H1 (cell line): ENCODE measurements at places on chromosomes 6 and 20.

DNA sequence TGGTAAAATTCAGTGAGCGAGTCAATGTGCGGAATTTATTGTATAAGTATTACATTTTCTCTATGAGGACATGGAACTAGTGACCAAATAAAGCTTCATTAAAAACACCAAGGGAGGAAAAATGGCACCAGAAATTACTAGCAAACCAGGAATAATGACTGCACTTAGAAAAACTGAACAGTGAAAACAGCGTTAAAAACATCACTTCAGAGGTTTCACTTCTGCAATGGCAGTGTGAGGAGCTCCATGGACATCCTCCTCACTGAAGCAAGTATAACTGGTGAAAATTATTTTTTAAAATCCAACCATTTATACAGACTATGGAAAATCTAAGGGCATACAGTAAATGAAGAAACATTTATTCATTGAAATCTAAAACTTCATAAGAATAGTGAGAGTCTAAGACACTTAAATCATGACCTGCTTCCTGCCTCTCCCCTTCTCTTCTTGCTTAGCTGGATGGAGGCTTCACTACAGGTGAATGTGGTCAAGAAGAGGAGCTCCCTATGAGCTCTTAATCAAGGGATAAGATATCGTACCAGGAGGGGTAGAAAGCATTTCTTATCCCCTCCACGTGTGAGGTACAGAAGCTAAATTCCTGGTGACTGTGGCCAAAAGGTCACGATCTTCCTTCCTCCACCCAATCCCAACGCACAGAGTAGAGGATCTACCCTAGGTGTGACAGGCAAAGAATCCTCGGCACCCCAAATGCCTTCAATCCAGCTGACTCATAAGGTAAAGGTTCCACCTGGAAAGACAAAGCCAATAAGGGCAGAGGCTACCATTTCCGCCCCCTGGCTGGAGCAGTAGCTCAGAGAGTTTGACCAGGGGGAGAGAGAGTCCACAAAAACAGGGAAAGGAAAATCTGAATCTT lies 12.3 kb upstream of the ASF1A start:
- DNase-seq: no peak

DNA sequence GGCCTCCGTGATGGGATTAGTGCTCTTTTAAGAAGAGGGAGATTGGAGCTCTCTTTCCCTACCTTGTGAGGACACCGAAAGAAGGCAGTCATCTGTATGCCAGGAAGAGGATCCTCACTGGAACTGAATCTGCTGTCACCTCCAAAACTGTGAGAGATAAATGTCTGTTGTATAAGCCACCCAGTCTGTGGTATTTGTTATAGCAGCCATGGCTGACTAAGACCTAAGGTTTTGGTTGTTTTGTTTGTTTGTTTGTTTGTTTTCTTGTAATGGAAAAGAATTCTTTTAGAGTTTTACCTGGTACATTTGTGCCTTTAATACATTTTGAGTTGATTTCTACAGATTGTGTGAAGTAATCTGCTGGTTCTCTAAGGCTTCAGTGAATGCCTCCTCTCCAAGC lies 7.6 kb downstream of the RPP21 start:
- no peak for DNase-seq

DNA sequence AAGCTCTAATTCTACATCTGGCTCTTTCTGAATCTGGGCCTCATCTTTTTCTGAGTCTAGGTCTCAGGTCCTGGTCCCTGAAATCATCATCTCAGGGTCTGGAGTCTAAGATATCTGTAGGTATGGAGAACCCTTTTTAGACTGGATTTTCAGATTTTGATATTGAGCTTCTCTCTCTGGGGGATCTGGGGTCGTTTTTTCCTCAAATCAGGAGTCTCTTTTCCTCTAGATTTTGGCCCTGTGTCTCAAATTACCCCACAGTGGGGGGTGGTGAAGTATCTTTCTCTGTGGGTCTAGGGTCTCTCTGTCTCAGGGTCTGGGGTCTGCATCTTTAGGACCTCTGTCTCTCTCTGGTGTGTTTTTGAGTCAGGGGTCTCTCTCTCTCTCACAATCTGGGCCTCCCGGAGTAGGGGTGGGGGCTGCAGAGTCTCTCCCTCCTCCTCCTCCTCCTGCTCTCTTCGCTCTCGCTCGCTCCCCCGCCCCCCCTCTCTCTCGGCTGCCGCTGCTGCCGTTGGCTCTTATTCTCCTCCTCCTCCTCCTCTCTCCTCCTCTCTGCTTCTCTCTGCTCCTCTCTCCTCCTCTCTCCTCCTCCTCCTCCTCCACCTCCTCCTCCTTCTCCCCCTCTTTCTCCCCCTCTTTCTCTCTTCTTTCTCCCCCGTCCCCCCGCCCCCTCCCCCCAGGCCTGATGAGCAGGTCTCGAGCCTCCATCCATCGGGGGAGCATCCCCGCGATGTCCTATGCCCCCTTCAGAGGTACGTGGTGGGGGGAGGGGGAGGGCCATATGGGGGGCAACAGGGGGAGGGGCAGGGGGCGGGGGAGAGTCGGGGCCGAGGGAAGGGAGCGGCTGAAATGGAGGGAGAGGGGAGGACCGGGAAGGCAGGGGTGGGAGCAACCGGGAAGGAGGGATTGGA lies at the start of gene SYNGAP1:
SYNGAP1 (plus strand) TSS at position 486 of the 911 bp plus-strand sequence; CDS start at position 686, 200 bp downstream.
- peak; percentile 76 for DNase-seq

- no peak for DNase-seq
Observed at GRCh38 chr20:45408646-45409213, 641 bp downstream of the DBNDD2 start.

GRCh38 chr6:100806296-100806695 lies 74.8 kb downstream of the ASCC3 start:
- no peak for DNase-seq

DNA sequence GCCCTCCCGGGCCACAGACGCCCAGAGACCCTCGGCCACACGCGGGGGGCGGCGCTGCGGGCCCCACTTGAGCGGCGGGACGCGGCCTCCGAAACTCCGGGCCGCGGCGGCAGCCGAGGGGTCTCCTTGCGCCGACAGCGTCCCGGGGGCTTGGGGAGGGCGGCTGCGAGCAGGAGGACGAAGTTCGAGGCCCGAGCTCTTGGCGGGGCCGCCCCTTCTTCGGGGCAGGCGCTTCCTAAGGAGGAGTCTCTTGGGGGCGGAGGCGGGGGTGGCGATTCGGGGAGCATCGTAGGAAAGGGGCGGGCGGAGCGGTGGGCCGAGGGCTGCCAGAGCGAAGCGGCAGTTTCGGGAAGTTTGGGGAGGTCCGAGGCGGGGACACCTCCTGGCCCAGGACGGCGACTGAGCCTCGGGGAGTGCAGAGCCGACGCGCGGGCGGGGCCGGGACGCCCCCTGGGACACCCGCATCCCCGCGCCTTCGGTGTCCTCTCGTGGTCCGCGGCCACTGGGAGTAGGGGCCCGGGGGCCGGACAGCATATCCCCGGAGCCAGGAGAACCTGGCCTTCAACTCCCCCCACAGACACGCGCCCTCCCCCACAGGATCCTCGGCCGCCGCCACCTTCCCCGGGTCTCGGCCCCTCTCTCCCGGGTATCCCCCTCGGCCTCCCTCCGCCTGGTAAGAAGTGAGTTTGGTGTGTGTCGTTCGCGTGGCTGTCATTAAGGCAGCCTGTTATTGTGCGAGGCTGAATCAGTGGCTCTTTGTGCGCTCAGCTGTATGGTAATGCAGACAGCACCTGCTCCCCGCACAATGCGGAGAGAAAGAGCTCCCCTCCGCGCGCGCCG lies 613 bp upstream of the DLL1 start:
- DNase-seq: peak; percentile 67

GRCh38 chr6:21771626-21772320 lies 178.2 kb downstream of the SOX4 start:
- DNase-seq: no peak

GRCh38 chr6:3194535-3195419 lies 32.7 kb downstream of the TUBB2B start:
- no peak for DNase-seq

DNA sequence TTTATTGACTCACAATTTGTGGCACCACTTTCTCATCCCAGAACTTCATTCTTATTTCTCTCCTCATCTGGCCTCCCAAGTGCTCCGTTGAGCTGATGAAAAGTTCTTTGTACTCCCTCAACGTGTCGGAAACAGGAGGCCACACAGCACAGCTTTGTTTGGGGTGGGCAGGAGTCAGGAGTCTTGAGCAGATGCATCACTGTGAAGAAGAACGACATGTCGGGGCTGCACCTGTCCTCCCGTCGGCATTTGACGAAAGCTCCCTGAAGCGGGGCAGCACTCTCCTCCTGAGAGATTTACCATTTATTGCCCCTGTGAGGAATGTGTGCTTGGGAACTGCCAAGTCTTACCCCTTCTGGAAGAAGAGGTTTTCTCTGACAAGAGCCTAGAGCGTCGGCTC lies 28.1 kb downstream of the TAF8 start:
- DNase-seq: no peak

- DNase-seq: no peak
Observed at GRCh38 chr6:63509652-63510352, 62.5 kb upstream of the LOC128125822 start.

DNA sequence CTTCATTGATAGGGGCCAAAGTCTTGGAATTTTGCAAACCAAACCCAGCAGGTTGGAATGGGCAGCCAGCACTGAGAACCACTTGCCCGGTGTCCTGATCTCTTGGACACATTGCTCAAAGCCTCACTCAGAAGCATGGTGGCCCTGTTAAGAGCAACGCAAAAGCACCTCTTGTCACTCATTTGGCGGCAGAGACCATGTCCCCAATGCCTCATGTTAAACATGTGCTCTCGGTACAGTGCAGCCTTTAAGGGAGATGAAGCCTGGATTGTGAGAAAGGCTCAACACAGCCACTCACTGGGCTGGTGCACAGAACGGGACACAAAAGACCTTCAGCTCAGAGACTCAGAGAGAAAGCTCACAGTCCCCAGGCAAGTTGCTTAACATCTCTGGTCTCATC lies 298.4 kb upstream of the PRDM1 start:
- no peak for DNase-seq

DNA sequence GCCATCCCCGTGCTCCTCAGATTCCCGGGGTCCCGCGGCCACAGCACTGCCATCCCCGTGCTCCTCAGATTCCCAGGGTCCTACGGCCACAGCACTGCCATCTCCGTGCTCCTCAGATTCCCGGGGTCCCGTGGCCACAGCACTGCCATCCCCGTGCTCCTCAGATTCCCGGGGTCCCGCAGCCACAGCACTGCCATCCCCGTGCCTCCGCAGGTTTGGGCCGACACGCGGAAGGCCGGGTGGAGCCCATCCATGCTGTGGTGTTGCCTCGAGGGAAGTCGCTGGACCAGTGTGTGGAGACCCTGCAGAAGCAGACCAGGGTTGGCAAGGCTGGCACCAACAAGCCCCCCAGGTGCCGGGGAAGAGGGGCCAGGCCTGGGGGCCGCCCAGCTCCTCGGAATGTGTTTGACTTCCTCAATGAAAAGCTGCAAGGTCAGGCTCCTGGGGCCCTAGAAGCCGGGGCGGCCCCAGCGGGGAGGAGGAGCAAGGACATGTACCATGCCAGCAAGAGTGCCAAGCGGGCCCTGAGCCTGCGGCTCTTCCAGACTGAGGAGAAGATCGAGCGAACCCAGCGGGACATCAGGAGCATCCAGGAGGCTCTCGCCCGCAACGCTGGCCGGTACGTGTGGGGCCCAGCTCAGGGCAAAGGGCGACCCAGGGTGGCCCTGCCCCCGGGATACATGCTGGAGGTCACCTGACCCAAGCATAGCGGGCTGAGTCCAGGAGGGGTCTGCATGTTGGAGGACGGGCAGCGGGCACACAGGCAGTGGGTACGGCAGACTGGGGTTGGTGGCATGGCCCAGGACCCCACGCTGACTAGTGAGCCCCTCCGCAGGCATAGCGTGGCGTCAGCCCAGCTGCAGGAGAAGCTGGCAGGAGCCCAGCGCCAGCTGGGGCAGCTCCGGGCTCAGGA lies 1.3 kb upstream of the LIME1 start:
- no peak for DNase-seq

DNA sequence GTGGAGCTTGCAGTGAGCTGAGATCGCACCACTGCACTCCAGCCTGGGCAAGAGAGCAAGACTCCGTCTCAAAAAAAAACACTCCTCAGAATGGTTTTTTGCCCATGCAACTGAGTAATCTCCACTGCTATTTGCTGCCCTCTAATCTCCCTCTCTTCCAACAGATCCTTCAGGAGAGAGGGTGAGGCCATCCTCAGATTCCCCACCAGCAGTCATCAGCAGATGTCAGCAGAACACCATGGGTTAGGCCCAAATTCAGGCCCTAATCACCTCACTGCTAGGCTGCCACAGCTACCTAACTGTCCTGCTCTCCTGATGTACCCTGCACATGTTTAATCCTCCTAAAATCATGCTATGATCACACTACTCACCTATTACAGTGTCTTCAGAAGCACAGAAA lies 63.2 kb upstream of the BEND6 start:
- DNase-seq: no peak

GRCh38 chr6:11702500-11703130 lies 76.0 kb downstream of the ADTRP start:
- no peak for DNase-seq

- DNase-seq: peak; percentile 92
Observed at GRCh38 chr20:46681032-46681854, 8.0 kb downstream of the TP53RK start.

DNA sequence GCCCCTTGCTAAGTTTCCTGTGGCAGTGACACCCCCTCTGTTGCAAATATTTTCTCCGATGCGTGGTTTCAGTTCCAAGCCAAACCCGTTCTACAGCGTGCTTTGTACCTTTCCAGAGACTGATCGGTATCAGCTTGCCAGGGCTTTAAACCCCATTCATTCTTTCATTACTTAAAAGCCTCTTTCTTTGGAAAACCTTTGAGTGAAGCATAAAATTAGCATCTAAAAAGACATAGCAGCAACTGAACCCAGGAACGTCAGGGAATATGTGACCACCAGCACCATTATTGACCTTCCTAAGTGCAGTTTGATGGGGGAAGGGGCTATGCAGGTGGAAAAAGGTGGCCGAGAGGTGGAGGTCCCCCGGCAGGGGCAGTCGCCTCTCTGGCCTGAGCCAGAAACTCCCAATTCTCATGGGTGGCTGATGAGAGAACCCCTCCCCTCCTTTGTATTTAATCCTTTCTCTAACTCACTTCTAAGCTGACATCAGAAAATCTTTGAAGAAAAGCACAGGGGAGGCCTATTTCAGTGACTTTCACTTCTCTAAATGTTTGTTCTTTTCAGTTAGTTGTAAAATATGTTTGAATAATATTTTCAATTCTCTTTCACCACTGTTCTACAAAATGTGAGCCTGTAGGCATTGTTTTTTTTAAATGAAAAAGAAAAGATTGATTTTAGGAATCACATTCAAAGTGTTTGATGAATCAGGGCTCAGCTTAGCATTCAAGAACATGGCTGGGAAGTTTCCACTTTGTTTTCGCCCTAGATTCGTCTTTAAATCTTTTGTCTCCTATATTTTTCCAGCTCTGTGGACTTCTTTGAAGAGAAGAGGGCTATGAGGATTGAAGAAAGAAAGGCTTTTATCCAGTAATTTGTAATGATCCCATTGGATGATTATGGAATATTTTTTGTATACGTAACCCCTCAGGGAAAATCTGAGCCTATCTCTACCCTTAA lies 89.2 kb downstream of the RSPH3 start:
- no peak for DNase-seq
